Stimulated activated CD4-positive, alpha-beta T cell treated with anti-CD3 and anti-CD28 coated beads, Interleukin-12 subunit alpha, Interleukin-12 subunit beta, amount 100 ng/mL, for 4 hours (primary cell): ENCODE measurements at places on chromosomes 13 and 19.

DNA sequence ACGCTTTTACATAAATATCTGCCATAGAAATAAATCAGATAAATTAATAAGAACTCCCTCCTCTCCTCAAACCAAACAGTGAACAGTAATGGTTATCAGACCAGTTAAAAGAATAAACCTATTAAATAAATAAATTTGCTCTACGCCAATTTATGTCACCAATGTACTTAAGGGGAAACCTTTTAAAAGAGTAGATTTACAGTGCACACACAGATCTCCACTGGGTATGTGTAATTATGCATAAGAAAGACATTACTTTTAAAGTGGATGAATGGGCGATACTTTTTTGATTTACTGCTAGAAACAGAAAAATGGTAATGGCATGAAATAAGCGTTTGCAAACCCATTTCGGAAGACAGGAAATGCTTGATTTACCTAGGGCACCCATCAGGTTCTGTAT is 34.9 kb upstream of the C19orf12 start:
- no peak for DNase-seq

GRCh38 chr19:18214779-18215433 is 11.1 kb upstream of the RAB3A start:
- no peak for DNase-seq

- DNase-seq: no peak
These were observed 2.8 kb upstream of the AZU1 start for GRCh38 chr19:824885-825284.

- no peak for DNase-seq
These were observed 43.3 kb downstream of the EPS15L1 start for GRCh38 chr19:16428372-16429036.

GRCh38 chr19:46410205-46411087 is 2.9 kb downstream of the CCDC8 start:
- DNase-seq: no peak

GRCh38 chr19:28334419-28334818 is 878.5 kb downstream of the UQCRFS1 start:
- no peak for DNase-seq

- no peak for DNase-seq
These were observed 15.5 kb upstream of the ZBTB7A start for GRCh38 chr19:4082172-4082571.

DNA sequence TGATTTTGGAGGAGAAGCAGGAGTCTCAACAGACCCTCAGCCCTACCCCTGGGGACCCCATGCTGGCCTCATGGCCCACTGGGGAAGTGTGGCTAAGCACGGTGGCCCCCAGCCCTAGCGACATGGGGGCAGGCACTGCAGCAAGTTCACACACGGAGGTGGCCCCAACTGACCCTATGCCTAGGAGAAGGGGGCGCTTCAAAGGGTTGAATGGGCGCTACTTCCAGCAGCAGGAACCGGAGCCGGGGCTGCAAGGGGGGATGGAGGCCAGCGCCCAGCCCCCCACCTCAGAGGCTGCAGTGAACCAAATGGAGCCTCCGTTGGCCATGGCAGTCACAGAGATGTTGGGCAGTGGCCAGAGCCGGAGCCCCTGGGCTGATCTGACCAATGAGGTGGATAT is 14.9 kb downstream of the NCAN start:
- no peak for DNase-seq

- no peak for DNase-seq
These were observed 383.4 kb upstream of the SLITRK5 start for GRCh38 chr13:87287721-87288120.

- DNase-seq: no peak
These were observed 310.0 kb upstream of the TSHZ3 start for GRCh38 chr19:31658993-31659896.

DNA sequence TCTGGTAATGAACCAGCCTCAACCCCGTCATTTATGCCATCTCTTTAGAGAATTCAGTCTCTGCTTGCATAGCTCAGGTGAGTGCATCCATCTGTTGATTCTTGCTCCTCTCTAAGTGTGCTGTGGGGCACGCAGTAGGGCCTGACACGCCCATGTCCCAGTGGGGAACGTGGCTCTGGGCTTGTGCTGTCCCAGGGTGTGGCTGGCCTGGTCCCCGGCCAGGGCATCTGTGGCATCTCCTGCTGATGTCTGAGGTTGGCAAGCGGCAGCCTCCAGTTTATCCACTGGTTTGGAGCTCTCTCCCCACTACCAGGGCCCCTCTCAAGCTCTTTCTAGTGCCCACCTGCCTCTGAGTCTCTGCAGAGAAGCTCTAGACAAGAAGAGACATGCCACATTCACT is 146.6 kb upstream of the GJB6 start:
- no peak for DNase-seq

GRCh38 chr13:46656786-46657185 is 103.8 kb downstream of the LRCH1 start:
- DNase-seq: no peak

- no peak for DNase-seq
These were observed 1.2 kb downstream of the PCDH9 start for GRCh38 chr13:67228916-67229315.

DNA sequence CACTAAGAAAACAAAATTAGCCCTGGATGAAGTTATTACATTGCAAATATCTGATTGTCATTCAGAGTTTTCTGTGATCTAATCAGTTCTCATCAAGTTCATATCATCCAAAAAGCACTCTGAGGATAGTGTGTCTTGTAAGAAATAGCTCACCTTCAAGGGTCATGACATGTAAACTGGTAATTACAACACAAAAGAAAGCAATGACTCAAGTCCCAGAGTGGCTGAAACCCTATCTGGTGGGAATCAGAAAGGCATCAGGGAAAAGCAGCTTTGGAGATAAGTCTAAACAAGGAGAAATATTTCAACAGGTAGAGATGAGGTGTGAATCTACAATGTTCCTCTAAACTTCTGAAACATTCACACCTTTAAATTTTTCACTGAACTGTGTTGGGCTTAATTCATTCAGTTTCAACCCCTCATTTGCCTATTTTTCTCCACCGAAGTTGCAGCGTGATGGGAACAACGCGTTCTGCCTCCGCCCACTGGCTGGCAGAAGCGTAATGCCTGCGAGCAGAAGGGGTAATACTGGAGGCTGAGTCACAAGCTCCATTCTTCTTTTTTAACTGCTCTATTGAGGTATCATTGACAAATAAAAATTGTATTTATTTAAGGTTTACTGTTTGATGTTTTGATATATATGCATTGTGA is 155.2 kb upstream of the IPO5 start:
- DNase-seq: no peak

GRCh38 chr13:22405891-22406290 is 735.0 kb downstream of the FGF9 start:
- DNase-seq: no peak

- DNase-seq: no peak
These were observed 66.7 kb downstream of the EPS15L1 start for GRCh38 chr19:16405091-16405490.

GRCh38 chr13:51416107-51416506 is 36.7 kb downstream of the INTS6 start:
- no peak for DNase-seq

DNA sequence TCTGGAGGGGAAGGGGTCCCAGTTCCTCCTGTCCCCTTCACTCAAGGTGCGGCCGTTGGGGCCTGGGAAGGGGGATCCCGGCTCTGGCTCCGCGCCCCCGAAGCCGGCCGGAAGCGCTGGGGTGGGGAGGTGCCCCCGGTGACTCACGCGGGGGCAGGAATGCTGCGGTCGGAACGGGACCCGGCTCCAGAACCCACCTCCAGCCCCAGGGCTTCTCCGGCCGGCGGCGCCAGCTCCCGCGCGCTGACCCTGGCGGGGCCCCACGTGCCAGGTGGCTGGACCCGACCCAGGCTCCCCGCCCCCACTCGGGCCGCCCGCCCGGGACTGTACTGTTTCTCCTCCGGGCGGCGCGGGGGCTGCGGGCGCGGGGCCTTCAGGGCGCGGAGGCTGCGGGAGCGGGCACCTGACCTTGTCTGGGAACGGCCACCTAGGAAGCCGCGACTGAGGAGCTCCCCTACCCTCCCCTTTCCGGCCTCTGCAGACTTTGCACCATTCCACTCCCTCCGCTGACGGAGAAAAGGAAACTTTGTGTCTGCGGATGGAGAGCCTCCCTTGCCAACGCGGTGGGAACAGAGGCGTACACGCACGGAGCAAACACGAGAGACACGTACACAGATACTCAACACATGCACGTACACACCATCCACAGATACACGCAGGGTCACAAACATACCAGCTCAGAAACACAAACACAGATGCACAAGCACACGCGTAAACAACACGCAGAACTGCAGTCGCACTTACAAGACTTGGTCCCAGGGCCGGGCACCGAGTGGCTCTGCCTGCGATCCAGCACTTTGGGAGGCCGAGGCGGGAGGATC is 7.2 kb downstream of the AXL start:
- peak; percentile 29 for DNase-seq

- DNase-seq: no peak
These were observed 85.0 kb downstream of the TSHZ3 start for GRCh38 chr19:31264041-31264778.

DNA sequence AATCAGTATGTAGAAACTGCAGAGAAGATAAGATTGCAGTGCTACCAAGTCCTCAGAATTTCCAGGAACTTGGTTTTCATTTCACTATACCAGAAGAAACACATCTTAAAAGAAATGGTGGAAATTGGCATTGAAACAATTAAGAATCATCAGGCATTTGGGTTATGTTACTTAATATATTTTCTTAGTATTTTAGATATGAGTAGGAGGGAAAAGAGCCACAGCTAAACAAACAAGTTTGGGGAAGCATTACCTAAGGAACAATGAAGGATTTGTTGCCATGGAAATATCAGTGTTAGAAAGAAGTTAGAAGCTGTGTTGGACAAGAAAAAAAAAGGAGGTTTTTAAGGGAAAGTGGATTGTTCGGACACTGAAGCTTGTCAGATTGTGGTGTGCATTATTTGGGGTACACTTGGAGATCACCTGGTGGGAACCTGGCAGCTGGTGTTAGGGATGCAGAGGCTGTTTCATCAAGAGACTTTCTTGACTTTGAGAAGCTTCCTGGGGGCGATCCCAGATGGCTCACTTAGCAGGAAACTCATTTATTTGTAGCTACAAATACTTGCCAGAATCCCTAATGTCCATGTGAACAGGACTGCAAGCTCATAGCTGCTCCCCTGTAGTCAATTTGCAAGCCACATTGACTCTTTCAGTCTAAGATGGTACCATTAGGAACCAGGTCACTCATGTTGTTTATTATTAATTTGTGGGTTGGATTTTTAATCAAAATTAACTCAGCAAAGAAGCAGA is 246.7 kb downstream of the RFC3 start:
- DNase-seq: no peak
